Pancreas (tissue), 10 donors: ENCODE measurements at places on chromosomes 13 and 19.

DNA sequence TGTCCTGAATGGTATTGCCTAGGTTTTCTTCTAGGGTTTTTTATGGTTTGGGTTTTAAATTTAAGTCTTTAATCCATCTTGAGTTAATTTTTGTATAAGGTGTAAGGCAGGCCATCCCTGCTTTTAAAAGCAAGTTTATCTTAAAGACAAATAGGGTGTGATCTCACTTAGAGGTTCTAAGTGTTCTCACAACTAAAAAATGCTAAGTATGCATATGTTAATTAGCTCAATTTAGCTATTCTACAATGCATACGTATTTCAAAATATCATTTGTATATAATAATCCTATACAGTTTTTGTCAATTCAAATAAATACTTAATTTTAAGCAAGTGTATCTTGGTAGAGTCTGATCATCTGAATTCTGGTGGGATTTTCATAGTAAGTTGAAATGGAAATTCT is 50.4 kb downstream of the MBNL2 start:
- no peak for DNase-seq

- no peak for DNase-seq
Observed at GRCh38 chr13:80473695-80474094, 132.8 kb upstream of the SPRY2 start.

DNA sequence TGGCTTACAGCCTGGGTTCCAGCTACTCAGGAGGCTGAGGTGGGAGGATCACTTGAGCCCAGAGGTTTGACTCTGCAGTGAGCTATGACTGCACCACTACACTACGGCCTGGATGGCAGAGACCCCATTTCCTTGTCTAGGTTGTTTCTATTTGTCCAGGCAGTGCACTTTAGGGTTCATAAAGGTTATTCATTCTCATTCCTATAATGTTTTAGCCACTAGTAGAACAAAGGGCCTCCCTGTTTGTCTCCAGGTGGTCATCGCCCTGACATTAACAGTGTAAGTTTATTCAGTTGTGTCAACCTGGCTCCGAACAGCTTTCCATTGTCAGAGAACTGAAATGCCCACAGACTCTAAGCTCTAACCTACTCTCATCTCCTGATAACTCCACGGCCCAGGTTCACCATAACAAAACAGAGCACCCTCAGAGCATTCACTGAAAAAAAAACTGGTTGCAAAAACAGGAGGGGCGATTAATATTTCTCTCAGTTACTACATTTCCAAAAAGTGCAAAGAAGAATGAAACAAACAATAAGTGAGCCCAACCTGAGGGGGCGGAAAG is 37.1 kb downstream of the SMAD9 start:
- DNase-seq = no peak

DNA sequence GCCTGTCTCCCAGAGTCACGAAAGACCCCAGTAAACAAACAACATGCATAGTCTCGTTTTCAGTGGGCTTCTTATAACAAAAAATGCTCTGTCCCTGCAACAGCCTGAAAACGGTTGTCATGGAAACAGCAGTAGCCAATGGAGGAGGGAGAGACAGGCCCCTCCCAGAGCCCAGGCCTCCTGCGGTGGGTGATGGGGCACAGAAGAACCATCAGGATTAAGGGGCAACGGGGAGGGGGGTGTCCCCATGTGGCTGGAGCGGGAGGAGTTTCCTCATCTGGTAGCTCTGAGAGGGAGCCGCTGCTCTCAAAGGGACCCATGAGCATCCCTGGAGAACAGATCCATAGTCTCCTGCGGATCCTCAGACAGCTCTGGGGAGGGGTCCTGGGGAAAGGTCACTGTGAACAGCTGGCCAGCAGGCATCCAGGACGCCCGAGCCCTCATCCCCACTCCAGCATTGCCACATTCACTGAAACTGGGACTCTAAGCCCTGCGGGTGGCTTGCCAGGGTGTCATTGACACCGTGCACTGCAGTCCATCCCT is 37.5 kb upstream of the PNMA8B start:
- no peak for DNase-seq

DNA sequence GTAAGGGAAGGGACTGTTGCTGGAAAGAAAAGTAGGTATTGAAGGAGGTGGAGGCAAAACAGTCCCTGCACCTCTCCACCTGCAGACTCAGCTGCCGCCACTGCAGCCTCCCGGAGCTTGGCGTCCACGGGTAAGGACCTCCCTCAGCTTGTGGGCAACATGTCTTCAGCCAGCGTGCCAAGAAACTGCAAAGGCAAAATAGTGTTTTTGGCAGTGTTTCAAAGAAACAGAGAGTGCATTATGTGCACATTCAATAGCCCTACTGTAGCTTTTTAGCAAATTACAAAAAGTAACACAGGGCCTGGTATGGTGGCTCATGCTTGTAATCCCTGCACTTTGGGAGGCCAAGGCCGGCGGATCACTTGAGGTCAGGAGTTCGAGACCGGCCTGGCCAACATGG is 57.4 kb downstream of the ATP11A start:
- no peak for DNase-seq
